ENCODE measurements at places on chromosomes 1 and 21. TPM values are rescaled to one million over a fixed set of nuclear protein-coding genes. Genes with fewer than 3 reads are reported as not detected.

Gene KIRREL1
- 7.3 TPM for total RNA-seq

Gene PLCH2
- total RNA-seq = 0.16 TPM

DNA sequence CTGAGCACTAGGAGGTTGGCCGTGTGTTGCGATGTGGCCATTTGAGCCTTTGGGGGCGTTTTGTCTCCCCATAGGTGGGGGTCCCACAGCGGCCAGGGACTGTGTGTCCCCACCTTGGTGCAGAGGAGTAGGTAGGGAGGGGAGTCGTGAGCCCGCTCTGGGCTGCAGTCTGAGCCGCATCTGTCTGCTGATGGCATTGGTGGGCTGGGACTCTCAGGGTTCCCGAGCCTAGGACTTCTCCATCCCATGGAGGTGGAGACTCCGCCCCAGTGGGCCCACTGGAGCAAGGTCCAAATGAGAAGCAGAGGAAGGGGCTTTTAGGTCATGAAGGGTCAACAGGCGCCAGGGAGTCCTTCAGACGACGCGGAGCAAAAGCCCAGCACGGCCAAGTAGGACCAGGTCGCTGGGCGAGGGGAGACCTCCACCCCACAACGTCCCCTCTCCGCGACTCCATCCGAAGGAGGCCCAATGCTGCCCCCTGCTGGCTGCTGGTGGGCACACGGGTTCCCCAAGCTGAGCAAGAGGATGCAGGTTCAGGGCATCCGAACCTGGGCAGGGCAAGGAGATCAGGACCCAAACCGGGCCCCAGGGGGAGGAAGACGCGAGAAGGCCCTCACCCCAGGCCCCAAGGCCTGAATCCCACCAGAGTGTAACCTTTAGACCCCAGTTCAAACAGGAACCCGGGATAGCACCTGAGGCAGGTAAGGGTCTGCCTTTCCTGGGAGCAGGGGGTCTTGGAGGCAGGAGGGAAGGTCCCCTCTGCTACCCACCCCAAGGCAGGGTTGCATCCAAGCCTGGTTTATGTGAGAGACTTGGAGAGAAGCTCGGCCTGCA, 14.9 kb downstream of the TTC34 start:
- DNase-seq = peak; percentile 45
- H3K4me3 ChIP-seq = no peak overlapping the region
- H3K36me3 ChIP-seq = no peaks in the 10 kb centered on the region
- no peak overlapping the region for H3K27ac ChIP-seq
- H3K4me1 ChIP-seq = no peaks in the 10 kb centered on the region

Gene OR6K3
- total RNA-seq = not detected

- no peak overlapping the region for H3K4me3 ChIP-seq
- no peaks in the 10 kb centered on the region for H3K36me3 ChIP-seq
- H3K4me1 ChIP-seq = no peaks in the 10 kb centered on the region
- no peak for DNase-seq
Measured at GRCh38 chr1:188642704-188643103, 1814.0 kb downstream of the PLA2G4A start.

- no peak overlapping the region for H3K27ac ChIP-seq
- H3K27me3 ChIP-seq = no peaks in the 10 kb centered on the region
- H3K4me3 ChIP-seq = no peak overlapping the region
- DNase-seq = no peak
- H3K4me1 ChIP-seq = peaks cover 62% of the 10 kb centered on the region
- no peaks in the 10 kb centered on the region for H3K36me3 ChIP-seq
Measured at GRCh38 chr1:51631747-51632146, 14.9 kb downstream of the OSBPL9 start.

Gene LCE2C
- total RNA-seq = not detected

DNA sequence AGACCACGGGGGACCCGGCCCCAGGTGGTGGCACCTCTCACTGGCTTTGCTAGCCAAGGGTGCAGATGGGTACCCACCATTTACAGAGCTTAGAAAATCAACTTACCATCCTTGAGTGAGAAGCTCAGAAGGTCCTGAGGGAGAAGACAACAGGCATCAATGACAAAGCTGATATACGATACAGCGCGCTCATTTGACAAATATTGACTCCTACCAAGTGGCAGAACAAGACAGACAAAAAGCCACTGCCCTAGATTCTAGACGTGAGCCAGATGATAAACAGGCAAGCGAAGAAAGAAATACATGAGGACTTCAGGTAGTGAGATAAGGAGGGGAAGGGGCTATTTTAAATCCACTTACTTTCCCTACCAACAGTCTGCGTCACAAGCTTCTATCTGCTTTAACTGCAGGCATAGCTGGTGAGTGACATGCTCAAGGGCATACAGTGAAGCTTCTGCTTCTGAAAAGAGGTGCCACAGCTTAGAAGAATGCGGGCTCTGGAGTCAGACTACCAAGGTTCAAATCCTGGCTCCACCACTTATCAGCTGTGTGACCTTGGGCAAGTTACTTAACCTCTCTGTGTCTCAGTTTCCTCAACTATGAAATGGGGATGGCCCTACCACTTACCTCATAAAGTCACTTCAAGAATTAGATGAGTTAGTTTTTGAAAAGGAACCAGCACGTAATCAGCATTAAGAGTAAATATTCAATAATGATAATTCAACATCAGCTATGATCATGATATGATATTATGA, 29.1 kb downstream of the TMCO4 start:
- no peak for DNase-seq
- no peak overlapping the region for H3K4me3 ChIP-seq
- no peaks in the 10 kb centered on the region for H3K27me3 ChIP-seq
- no peak overlapping the region for H3K27ac ChIP-seq

Gene VANGL2
- total RNA-seq = 2.1 TPM

- DNase-seq = no peak
- no peaks in the 10 kb centered on the region for H3K27me3 ChIP-seq
- H3K27ac ChIP-seq = no peak overlapping the region
- H3K36me3 ChIP-seq = no peaks in the 10 kb centered on the region
Measured at GRCh38 chr1:39266269-39266668, 61.8 kb downstream of the MACF1 start.

- H3K4me3 ChIP-seq = peak overlapping the region; percentile 79
- no peaks in the 10 kb centered on the region for H3K36me3 ChIP-seq
- peaks cover 20% of the 10 kb centered on the region for H3K27me3 ChIP-seq
- peak overlapping the region; percentile 90 for H3K27ac ChIP-seq
- peaks cover 51% of the 10 kb centered on the region for H3K4me1 ChIP-seq
- no peak for DNase-seq
Measured at GRCh38 chr1:94543001-94543400, 1.4 kb upstream of the F3 start.

- no peak overlapping the region for H3K27ac ChIP-seq
- no peaks in the 10 kb centered on the region for H3K4me1 ChIP-seq
- DNase-seq = no peak
- H3K4me3 ChIP-seq = no peak overlapping the region
Measured at GRCh38 chr1:68087184-68087583, 36.8 kb upstream of the DIRAS3 start.

Gene ZNF648
- not detected for total RNA-seq

Gene MATN1
- not detected for total RNA-seq

DNA sequence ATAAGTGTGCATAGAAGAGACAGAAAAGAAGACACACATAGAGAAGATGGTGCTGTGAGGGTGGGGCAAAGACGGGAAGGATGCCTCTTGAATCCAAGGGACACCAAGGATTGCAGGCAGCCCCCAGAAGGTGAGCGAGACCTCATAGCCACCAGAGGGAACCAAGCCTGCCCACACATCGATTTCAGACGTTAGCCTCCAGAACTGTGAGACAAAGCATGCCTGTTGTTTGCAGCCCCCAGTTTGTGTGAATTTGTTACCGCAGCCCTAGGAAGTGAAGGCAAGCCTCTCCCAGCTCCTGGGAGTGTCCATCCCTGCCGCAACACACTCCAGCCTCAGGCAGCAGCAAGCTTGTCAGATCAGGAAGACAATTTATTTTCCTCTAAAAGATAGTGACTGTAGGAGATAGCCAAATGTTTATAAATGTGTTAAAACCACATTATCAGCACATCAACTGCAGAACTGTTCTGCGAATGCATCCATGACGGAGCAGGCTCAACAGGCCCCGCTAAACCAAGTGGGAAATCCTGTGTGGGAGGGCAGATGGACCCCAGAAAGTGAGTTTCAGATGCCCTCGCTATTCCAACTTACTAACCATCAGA, 543.3 kb downstream of the MATN1 start:
- no peaks in the 10 kb centered on the region for H3K4me1 ChIP-seq
- no peaks in the 10 kb centered on the region for H3K36me3 ChIP-seq
- H3K4me3 ChIP-seq = no peak overlapping the region
- H3K27me3 ChIP-seq = peaks cover 45% of the 10 kb centered on the region
- DNase-seq = no peak

DNA sequence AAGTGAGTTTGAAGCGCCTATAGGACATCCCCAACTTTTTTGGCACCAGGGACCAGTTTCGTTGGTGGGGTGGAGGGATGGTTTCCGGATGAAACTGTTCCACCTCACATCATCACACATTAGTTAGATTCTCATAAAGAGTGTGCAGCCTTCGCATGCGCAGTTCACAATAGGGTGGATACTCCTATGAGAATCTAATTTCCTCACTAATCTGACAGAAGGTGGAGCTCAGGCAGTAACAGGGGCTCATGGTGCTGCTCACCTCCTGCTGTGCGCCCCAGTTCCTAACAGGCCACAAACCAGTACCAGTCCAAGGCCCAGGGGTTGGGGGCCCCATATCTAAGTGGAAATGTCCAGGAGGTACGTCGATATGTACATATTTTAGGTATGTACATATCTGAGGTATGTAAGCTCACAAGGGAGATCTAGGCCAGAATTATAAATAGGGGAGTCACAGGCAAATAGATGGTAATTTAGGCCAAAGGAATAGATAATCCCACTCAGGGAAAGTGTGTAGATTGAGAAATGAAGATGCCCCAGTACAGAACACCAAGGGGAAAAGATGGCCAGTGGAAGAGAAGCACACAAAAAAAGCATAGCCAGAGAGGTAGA, 27.5 kb upstream of the RASAL2 start:
- H3K27ac ChIP-seq = no peak overlapping the region
- no peaks in the 10 kb centered on the region for H3K27me3 ChIP-seq
- no peak for DNase-seq
- H3K4me3 ChIP-seq = no peak overlapping the region

GRCh38 chr1:212498283-212499040, 65.7 kb downstream of the NENF start:
- no peaks in the 10 kb centered on the region for H3K36me3 ChIP-seq
- H3K4me1 ChIP-seq = peaks cover 3% of the 10 kb centered on the region
- no peak overlapping the region for H3K27ac ChIP-seq
- DNase-seq = no peak

Gene SPATA46
- total RNA-seq = not detected

Gene RGS4
- total RNA-seq = 3.2 TPM

DNA sequence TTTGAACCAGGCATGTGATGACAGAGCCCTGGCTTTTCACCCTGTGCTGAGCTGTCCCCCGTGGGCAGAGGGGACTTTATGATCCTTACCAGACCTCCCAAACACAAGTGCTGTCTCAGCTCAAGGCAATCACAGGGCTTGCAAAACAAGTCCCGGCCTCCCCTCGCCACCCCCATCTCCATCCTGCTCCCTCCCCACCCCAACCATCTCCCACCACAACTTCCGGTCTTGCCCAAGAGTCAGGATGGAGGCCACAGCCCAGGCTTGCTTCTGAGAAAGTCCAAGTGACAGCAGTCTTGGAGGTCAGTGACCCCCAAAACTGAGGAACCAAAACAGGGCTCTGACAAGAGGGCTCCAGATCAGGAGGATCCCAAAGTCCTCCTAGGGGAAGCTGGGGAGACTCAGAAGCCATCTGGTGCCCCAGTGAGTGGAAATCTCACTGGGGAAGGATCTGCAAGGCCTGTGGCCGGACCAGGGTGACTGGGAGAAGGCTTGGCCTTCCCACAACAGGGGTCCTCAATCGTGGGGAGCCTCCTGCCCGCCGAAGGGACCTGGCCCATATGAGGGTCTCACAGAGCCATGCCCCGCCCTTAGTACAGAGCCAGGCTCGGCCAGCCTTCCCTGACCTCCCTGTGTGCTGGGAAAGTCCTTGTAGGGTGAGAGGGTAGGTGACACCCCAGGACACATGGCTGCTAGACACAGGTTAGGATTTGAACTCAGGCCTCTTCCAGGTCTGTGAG, 4.5 kb upstream of the SDC3 start:
- no peak overlapping the region for H3K4me3 ChIP-seq

Gene KDF1
- total RNA-seq = 0.27 TPM

DNA sequence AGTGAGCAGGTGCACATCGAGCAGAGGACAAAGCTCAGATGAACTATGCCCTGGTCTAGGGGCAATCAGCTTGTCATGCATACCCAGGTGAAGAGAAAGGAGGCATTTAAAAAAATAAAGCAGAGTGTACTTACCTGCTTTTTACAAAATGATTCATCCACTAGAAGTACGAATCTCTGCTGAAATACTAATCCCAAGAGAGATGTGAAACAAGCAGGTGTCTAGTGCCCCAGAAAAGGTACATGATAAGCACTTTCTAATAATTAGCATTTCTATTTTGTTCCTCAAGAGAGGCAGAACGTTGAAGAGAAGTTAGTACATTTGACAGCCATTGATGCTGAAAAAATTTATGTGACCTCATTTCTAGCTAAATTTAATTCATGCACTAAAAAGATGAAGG, 31.1 kb downstream of the CHODL start:
- no peak overlapping the region for H3K4me3 ChIP-seq
- H3K27ac ChIP-seq = no peak overlapping the region
- no peak for DNase-seq
- no peaks in the 10 kb centered on the region for H3K36me3 ChIP-seq
- no peaks in the 10 kb centered on the region for H3K4me1 ChIP-seq

GRCh38 chr1:73820843-73821242, 377.1 kb downstream of the LRRIQ3 start:
- H3K27me3 ChIP-seq = no peaks in the 10 kb centered on the region
- H3K36me3 ChIP-seq = no peaks in the 10 kb centered on the region
- no peak for DNase-seq
- no peak overlapping the region for H3K4me3 ChIP-seq
- no peak overlapping the region for H3K27ac ChIP-seq
- H3K4me1 ChIP-seq = no peaks in the 10 kb centered on the region

DNA sequence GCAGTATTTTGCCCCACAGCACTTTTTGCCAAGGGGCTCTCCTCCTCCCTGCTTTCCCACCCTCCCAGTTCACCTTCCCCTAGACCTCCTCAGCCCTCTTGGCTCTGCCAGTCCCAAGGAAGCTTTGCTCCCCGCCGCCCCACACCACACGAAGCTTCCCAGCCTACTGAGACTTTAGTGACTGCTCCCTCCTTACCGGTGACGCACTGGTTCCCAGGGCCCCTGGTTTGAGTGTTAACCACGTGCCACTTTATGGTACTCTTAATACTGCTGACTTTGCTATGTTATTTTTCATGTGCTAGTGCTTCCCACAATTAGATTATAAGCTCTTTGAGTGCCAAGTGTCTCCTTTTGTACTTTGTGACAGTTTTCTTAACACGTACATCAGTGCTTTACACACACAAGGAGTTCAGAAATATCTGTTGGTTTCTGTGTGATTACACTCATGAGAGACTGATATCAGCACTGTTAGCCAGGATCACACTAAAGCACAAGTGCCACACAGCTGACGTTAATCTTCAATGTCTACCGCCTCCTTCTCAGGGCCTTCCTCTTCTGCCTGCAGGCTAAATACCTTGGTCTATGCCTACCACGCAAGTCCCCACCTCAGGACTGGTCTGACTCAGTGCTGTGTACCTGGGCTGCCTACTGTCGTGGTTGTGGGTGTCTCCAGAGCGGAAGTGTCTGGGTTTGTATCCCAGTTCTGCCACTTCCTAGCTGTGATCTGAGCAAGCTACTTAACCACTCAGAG, 61.0 kb downstream of the DNTTIP2 start:
- no peaks in the 10 kb centered on the region for H3K36me3 ChIP-seq
- H3K4me3 ChIP-seq = no peak overlapping the region
- peaks cover 37% of the 10 kb centered on the region for H3K4me1 ChIP-seq
- no peaks in the 10 kb centered on the region for H3K27me3 ChIP-seq

Gene FAM163A
- total RNA-seq = 0.16 TPM

- no peak for DNase-seq
- H3K36me3 ChIP-seq = peaks cover 5% of the 10 kb centered on the region
- H3K4me3 ChIP-seq = no peak overlapping the region
- H3K27ac ChIP-seq = peak overlapping the region; percentile 88
Measured at GRCh38 chr1:111719135-111719534, 20.1 kb downstream of the INKA2 start.
